Spleen (tissue), 13 donors: ENCODE measurements at places on chromosomes 6 and 20. TPM values are rescaled to one million over a fixed set of nuclear protein-coding genes. Genes with fewer than 3 reads are reported as not detected.

Gene IL17F
- total RNA-seq: not detected

DNA sequence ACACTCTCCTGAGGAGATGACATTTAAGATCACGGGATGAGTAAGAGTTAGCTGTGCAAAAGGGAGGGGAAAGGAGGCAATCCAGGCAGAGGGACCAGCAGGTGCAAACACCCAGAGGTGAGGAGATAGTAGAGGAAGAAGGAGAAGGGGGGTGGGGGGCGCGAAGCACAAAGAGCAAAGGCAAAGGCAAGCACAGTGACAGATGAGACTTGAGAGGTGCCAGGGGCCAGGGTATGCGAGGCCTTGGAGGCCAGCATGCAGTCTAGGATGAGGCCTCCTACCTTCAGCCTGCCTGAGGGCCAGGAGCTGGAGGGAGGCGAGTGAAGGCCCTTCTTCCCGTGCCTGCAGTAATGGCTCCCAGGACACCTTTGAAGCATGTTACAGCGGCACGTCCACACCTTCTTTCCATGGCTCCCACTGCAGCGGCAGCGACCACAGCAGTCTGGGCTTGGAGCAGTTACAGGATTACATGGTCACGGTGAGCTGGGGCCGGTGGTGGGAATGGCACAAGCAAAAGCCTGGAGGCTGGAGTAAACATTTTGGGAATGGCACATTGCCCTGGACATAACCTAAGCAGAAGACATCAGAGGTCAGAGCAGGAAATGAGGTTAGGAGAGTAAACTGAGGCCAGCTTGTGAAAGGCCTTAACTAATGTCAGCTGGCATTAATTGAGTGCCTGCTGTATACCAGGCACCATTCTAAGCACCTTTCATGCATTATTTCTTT is 18.6 kb downstream of the CCM2L start:
- DNase-seq: no peak

GRCh38 chr20:41510847-41511450 is 107.2 kb downstream of the CHD6 start:
- DNase-seq: no peak

DNA sequence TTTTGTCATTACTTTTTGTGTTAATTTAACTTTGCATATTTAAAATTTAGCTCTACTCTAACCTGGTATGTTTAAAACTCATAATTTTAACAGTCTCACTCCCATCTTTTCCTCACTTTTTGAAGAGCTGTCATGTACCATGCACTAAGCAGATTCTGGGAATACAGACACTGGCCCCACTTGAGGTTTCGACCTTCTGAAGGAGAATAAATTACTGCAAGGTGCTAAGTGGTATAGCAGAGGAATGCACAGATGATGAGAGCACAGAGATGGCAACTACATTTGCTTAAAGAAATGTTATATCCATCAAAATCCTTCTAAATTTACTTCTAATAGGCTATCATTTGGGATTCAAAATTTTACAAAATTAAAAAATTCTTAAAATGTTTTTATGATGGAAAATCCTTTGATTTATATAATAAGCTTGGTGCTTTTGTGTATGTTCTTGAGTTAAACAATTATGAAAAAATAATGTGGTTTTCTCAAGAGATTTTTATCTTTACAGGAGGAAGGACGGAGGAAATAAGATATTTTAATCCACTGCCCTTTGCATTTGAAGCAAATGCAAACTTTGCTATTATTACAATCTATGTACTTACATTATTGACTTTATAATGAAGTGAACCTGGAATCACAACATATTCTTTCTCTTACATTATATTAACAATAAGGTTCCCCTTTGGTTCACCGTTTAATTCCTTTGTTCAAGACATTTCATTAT is 79.3 kb downstream of the AHI1 start:
- no peak for DNase-seq

DNA sequence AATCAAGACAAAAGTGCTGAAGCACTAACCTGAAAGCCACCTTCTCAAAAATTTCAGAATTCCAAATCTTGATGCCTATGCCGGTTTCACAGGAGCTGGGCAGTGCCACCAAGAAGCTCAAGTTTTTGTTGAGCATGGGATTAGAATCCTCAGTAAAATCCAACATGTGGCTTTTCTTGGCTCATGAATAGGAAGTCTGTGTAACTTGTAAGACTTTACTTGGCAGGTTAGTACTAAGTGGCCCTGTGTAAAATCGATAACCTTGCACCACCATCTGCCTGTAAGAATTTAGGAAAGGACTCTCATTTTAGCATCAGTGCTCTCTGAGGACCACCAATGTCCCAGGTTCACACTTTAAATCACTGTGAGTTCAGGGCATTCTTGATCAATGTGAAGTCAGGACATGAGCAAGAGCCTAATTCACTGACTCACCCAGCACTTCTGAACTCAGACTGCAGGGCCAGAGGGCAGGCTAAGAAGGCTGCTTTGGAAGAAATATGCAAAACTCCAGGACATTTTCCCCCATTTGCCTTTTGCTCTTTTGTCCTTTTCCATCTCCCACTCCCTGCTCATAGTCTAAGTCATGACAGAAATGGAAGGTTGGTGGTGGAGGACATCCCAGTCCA is 113.2 kb downstream of the EDN1 start:
- DNase-seq: no peak

GRCh38 chr20:59976156-59976782 is 18.0 kb downstream of the CDH26 start:
- DNase-seq: no peak

- no peak for DNase-seq
These were observed 26.8 kb upstream of the DNAAF9 start for GRCh38 chr20:3434232-3434631.
